Peyer's patch (tissue), 4 donors: ENCODE measurements at places on chromosomes 5 and 9. TPM values are rescaled to one million over a fixed set of nuclear protein-coding genes. Genes with fewer than 3 reads are reported as not detected.

Gene CDC20B
- not detected for total RNA-seq

DNA sequence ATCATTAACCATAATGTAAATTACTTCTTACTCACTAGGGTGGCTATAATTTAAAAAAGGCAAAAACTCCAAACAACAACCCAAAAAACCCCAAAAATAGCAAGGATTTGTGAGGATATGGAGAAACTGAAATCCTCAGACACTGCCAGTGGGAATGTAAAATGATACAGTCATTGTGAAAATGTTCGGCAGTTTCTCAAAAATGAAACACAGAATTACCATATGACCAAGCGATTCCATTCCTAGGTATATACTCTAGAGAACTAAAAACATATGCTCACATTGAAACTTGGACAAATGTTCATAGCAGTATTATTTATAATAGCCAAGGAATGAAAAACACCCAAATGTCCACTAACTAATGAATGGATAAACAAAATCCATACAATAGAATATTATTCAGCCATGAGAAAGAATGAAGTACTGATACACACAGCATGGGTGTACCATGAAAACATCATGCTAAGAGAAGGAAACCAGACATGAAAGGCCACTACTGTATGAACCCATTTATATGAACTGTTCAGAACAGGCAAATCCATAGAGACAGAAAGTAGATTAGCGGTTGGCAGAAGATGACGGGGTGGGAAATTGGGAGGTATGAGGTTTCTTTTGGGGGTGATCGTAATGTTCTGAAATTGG, 119.1 kb downstream of the MAPKAP1 start:
- no peak for DNase-seq

Gene FGFR4
- 91.4 TPM for total RNA-seq

DNA sequence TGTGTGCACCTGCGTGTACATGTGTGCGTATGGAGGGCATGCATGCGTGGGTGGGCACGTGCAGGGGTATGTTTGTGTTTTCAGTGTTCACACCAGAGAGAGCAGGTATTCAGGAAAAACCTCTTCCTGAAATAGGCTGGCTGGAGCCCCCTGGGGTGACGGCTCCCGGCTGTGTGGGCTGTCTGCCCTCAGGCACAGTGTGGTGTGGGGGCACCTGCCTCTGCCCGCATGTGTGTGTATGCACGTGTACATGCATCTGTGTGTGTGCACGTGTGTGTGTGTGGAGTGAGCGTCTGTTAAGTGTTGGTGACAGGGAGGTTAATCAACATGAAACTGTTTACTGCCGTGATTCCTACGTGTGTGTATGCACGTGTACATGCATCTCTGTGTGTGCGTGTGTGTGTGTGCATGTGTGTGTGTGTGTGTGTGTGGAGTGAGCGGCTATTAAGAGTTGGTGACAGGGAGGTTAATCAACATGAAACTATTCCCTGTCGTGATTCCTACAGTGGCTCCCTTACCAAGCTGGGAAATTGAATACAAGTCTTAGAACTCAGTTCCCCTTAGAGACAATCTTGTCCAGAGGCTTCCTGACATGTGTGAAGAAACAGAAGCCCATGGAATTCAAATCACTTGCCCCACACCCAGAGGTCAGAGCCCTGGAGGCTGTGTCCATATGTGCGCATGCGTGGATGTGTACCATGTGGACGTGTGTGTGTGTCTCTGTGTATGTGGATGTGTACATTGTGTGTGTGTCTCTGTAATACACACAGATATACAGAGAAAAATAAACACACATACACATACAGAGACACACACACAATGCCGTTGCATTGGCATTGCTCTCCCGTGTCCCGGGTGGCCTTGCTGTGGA, 372.4 kb upstream of the IRX4 start:
- DNase-seq: no peak

Gene ZNF618
- total RNA-seq: 2.8 TPM

Gene IFNA2
- total RNA-seq: not detected

DNA sequence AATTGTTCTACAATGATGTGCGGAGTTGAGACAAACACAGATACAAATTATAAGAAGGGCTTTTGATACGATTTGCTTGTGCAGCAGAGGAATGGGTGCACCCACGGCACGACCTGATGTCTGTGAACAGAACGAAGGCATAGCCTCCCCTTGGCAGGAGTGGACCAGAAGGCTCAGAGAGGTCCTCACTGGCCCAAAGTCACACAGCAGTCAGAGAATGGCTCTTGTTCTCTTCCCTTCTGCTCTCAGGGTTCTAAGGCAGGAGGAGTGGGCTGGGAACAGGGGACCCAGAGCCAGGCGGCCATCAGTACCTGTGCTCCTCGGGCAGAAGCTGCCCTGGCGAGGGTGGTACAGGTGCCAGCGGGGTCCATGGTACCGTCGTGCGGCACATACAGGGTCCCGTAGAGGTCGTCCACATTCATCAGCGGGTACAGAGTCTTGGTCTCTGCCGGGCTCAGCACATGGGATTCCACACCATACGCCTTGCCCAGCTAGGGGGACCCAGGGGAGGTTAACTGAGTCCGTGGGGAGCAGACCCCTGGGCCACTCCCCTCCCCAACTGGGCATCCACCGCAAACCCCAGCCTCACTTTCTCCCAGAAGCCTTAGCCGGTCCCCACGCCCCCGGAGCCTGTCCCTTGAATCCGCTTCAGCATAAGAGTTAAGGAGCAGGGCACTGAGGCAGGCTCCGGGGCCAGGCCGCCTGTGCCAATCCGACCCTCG, 7.0 kb downstream of the SARDH start:
- DNase-seq: no peak

GRCh38 chr5:132812781-132813598, at the start of gene SOWAHA:
Gene SOWAHA (plus strand): TSS chr5:132813302. CDS start chr5:132813622, 320 bp downstream.
- DNase-seq: peak; percentile 73

DNA sequence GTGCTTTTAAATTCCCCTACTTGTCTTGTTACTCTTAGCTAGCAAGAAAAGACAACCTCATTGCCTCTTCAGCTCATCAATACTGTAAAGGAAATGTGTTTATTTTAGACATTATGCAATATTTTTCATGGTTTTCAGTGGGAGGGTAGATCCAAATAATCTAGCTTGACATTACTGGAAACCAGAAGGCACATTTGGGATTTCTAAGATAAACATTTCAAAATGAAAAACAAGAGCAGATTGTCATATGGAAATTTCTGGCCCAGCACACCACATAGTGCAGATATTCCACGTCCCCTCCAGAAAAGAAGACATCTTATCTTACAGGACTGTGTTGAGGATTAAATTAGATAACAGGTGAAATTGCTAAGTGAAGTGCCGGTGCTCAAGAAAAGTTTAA, 296.9 kb downstream of the MSX2 start:
- DNase-seq: no peak

DNA sequence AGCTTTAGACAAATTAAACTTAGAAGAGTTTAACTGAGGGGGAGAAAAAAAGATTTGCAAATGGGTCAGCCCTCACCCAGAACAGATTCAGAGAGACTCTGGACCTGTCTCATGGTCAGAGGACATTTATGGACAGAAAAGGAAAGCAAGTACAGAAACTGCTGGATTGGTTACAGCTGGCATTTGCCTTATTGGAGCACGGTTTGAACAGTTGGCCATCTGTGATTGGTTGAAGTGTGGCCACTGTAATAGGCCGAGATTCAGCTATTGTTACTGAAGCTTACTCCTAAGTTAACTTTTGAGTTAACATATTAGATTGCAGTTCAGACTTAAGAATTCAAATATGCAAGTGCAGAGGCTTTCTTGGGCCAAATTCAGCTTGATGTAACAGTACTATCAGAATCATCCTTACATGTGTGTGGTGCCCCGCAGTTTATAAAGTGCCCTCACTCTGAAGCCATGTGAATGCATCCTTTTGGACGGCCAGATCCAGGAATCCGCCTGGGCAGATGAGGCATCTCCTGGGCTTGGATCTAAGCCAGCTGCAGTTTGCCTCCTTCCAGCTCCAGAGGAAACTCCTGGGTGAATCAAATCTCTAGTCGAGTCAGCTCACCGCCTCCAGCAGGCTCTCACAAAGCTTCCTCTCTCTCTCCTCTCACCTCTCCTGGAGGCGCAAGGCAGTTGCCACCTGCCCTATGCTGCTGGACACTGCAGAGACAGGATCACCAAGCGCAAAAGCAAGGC, 165.2 kb downstream of the ADAMTS12 start:
- DNase-seq: no peak

Gene MUSK
- 12.7 TPM for total RNA-seq

Gene ZBED3
- total RNA-seq: 2.9 TPM

DNA sequence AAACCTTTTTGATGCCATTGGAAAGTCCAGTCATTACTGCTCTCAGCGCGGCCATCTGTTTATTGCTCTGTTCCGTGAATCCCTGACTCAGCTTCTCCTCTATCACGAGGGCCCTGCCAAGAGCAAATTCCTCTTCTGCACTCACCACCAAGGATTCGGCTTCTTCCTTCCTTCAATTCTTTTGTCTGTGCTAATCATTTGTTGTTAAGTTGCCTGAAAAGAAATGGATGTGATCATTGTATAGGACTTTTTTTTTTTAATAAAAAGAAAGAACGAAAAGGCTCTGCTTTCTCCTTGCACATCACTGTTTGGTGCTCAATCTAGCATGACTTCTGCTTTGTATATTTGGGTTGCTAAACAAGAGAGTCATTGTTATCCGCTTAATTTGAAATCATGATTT, 128.7 kb upstream of the PIK3R1 start:
- DNase-seq: peak; percentile 18

Gene LMBRD2
- 26.4 TPM for total RNA-seq

- no peak for DNase-seq
Measured at GRCh38 chr9:124884376-124884775, 22.4 kb downstream of the ARPC5L start.

Gene PCA3
- not detected for total RNA-seq

DNA sequence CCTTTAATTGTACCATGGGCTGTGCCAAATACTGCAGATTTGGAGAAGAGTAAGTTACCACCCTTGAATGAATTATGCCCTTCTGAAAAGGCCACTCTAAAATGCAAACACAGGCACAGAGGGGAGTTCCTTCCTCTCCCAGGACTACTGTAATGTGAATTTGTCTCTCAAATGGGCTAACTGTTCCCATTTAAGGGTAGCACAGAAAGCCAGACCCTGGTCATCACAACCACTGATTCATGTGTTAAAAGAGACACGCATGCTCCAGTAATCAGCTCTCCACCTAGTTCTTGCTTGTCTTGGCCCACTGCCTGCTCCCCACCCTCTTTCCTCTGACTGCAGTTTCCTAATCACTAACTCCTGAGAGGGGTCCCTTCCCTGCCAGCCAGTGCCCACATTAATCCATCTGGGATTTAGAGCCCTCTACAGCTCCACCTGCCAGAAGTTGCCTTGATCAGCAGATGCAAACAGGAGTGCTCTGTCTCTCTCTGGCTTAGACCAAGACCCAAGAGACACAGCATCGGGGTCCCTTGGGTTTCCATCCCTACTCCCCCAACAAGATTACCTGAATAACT, 382.4 kb downstream of the TMEM167A start:
- no peak for DNase-seq

- DNase-seq: no peak
Measured at GRCh38 chr5:86979811-86980411, 287.8 kb upstream of the RASA1 start.

DNA sequence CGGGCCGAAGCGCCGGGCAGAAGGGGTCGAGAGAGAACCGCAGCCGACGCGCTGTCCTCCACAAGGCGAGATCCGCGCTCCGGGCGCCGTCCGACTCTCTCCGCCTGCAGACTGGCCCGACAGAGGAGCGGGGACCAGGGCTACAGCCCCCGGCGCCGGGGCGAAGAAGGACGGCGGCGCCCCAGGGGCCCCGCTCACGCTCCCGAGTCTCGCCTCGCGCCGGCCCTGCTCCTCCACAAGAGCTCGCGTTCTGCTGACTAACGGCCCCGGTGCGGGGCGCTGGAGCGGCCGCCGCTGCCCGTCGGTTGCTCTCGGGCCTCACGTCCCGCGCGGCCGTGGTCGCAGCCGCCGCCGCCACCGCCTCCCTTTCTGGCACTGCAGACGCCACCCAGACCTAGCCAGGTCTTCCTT, 338 bp downstream of the ABHD17B start:
- no peak for DNase-seq

DNA sequence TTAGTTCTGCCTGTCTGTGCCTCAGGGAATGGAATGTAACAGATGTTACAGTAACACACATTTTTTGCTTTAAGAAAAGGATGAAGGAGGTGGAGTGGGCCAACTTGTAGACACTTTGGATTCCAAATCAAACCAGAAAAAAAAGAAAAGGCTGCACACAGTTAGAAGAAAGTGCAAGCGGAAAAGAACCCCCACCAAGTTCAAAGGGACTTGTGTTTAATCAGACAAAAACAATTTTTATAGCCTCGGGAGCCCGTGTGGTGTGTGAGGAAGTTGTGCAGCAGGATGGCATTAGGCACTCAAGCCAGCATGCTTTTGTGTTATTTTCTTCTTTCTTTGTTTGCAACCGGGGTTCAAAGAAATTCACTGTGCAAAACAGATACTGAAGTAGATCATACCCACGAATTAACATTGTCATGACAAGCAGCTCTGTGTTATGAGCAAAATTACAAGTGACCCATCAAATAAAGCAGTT, 189.5 kb downstream of the SEMA5A start:
- no peak for DNase-seq

DNA sequence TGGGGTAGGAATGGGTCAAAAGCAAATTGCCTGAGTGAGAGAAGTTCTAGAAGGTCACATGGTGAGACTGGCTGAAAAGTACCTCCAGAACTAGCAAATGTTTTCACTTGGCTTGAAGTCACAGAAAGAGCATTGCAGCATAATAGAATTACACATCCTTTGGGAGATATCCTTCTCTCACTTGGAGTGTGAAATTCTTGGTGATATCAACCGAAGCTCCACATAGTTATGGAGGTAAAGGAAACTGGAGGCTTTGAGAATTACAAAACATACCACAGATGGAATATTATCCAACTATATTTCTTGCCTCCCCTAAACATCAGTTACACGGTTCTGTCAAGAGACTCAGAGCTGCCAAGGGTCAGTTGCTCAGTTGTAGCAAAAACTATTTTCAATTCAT, 182.4 kb downstream of the SEMA5A start:
- no peak for DNase-seq

DNA sequence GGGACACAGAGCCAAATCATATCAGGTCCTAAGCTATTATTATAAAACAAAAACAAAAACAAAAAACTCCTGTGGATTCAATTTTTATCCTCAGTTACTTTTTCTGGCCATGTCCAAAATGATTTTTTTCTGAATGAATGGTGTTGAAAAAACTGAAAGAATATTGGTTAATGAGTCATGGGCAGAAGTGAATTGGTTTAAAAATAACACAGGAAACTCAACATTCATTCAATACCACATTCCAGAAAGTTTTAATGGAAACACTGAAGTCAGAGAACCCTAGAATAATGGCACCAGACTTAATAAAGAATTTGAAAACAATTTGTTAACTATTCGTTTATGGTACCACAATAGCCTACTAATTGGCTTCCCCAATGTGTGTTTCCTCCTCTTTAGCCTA, 102.4 kb upstream of the CDH9 start:
- no peak for DNase-seq

DNA sequence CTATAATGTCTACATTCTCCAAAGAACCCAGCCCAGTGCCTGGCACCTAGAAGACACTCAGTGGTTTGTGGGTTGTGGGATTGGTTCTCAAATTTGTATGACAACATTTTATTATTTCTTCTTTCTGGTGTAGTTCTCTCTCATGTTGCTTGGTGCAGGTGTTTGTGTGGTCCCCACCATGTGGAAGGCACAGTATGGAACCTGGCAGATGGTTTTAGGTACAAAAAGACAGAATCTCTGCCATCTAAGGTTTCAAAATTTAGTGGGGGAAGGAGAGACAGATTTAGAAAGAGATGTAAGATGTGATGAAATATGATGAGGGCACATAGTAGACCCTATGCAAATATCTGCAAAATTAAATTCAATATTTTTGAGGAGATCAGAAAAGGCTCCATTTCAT, 323.8 kb downstream of the CDK5RAP2 start:
- no peak for DNase-seq

Gene OSTF1
- 37.1 TPM for total RNA-seq

Gene OR1Q1
- total RNA-seq: not detected
